ENCODE measurements at places on chromosomes 5 and 9.
A peak's percentile ranks its signal among the peaks of the same experiment; 100 is the strongest.

DNA sequence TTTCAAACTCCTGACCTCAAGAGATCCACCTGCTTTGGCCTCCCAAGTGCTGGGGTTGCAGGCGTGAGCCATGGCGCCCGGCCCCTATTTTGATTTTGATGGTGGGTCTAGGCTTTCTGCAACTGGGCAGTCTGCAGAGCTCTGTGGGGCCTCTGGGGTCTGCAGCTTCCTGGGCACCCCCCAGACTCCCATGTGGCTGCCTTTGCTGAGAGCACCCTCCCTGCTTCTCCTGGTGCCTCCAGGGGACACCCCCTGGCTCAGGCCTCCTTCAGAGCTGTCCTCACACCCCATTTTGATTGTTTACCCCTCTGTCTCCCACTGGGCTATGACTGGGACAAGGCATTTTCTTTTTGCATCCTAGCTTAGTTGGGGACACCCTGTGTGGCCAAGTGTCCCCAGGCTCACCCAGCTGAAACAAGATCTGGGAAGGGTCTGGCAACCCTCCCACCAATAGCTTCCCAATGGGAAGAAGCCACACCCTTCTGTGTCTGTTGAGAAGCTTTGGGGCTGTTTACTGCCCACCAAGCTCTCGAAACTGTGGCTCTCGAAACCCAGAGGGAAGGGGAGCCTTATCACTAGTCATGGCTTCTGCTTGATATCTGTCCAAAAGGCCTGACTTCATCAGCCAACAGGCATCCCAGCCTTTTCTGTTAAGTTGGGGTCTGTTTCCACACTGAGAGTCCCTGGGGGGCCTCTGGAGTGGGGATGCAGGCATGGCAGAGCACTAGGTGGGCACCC is 204.4 kb upstream of the IER5L start:
- DNase-seq = no peak

- DNase-seq = no peak
Measured at GRCh38 chr5:1522601-1523479, 920 bp downstream of the LPCAT1 start.

DNA sequence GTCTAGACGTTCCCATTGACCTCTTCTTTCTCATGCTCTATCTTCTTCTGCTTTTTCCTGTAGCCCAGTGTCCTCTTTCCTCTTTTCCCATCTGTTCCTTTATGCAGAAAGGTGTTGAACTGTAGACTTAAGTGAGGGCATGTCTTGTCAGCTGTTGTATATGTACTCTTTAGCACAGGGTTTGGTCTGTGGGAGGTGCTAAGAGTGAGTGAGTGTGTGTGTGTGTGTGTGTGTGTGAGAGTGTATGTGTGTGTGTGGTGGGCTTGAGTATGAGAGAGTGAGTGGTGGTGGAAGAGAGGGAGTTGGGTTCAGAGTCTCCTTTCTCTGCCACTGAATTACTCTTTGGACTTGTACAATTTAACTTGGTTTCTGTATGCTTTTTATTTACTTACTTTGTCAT is 10.3 kb upstream of the ROPN1L start:
- no peak for DNase-seq

GRCh38 chr5:67214036-67214435 is 17.4 kb upstream of the CD180 start:
- DNase-seq = no peak

DNA sequence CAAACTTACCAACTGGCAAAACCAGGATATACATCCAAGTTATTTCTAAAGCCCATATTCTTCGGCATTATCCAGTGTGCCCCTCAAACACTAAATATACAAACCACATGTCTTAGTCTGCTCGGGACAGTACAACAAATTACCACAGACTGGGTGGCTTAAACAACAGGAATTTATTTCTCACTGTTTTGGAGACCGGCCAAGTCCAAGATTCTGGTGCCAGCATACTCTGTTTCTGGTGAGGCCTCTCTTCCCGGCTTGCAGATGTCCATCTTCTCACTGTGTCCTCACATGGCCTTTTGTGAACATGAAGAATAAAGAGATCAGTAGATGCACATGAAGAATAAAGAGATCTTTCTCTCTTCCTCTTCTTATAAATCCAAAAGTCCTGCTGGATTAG is 12.9 kb upstream of the SLCO6A1 start:
- no peak for DNase-seq

DNA sequence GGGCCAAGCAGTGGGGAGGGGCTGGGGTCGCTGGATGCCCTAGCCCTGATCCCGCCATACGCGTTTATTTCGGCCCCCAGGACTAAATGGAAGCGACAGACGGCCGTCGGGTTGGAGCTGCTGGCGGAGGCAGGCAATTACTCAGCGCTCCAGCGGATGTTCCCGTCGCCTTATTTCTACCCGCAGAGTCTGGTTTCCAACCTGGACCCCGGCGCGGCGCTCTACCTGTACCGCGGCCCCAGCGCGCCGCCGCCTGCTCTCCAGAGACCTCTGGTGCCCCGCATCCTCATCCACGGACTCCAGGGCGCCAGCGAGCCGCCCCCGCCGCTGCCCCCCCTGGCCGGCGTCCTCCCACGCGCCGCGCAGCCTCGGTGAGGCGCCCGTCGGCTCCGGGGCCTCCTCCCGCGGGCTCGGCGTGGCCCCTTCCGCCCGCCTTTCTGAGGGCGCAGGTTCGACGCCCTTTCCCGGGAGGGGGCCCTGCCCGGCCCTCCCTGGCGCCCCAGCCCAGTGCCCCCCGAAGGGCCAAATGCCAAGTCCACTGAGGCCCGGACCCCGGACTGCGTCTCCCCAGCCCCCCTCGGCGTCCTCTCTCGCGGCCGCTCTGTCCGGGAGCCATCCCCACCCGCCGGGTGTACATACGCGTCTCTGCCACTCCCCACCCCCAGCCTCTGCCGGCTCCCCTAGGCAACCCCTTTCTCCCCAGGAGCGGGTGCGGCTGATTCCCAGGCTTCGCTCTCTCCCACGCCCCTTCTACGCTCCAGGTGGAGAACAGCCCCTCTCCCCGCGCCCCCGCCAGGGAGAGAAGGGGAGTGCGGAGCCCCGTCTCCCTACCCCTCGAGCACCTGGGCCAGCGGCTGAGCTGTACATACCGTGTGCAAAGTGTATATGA is 7.0 kb downstream of the BARHL1 start:
- peak; percentile 36 for DNase-seq

- DNase-seq = no peak
Measured at GRCh38 chr5:103010168-103010567, 109.8 kb downstream of the GIN1 start.

DNA sequence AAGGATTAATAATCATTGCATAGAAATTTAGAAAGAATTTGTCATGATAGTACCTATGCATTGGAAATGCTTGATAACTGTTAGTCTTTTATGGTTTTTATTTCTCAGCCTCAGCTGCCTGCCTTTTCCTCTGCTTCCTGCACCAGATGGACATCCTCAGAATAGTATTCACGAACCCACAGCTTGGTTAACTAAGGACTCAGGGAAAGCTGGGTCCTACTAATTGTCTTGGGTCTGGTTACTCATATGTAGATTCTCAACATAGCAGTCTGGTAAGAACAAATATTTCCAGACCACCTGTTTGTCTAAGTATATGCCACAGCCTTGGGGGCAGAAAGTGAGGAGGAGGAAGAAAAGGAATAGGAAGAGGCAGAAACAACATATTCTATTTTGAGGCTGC is 464.5 kb upstream of the SMARCA2 start:
- DNase-seq = no peak

- no peak for DNase-seq
Measured at GRCh38 chr5:111960476-111961215, 203.7 kb upstream of the NREP start.

GRCh38 chr9:105319202-105319813 is 74.9 kb downstream of the SLC44A1 start:
- DNase-seq = no peak

GRCh38 chr5:58760222-58760621 is 177.3 kb downstream of the RAB3C start:
- no peak for DNase-seq

DNA sequence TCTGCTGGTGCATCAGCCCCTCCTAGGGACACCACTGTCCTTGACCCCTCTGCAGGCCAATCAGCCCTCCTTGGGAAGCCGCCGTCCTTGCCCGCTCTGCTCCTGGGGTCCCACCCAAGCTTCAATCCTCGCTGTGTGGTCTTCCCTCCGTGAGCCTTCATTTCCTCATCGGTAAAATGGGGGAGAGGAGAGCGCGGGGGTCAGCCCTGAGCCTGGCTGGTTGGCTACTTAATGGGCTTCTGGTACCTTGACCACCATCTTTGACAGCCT is 12.7 kb upstream of the SLC2A6 start:
- DNase-seq = no peak

DNA sequence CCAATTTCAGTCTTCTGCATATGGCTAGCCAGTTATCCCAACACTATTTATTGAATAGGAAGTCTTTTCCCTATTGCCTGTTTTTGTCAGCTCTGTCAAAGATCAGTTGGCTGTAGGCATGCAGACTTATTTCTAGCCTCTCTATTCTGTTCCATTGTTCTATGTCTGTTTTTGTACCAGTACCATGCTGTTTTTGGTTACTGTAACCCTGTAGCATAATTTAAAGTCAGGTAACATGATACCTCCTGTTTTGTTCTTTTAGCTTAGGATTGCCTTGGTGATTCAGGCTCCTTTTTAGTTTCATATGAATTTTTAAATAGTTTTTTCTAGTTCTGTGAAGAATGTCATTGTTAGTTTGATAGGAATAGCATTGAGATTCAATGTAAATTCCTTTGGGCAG is 104.9 kb upstream of the SLCO6A1 start:
- no peak for DNase-seq

DNA sequence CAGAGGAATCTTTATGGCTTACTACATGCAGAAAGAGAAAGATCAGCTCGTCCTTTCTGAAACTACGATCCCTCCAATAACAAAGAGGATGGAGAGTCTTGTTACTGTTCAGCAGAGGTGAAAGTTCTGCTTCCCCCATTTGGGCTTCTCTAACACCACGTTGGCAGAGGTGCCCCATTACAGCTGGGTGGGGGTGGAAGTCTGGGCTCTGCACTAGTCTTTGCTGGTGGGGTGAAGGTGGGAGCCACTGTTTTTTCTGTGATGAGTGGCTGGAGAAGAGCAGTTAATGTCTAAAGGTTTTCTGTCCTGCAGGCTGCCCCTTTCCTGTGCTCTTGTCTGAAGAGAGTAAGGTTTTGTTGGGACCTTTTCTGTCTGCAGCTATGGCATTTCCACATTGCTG is 64.7 kb upstream of the OTULINL start:
- DNase-seq = no peak

- no peak for DNase-seq
Measured at GRCh38 chr9:73152953-73153352, 1.3 kb downstream of the ANXA1 start.

DNA sequence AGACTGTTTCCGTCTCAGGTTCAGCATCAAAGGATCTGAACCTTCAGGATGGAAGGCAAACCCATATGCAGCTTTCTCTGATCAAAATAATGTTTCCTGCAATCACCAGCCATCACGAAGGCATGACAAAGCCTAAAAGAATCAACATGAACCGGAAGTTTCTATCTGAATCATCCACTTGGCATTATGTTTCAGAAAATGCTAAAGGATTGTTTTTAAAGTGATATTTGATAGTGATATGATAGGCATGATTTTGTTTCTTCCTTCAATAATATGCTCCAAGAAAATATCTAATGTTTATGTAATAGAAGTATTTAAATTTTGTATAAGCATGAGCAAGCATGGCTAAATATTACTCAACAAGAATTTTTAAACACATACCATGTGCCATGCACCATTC is 219.6 kb downstream of the PLK2 start:
- DNase-seq = no peak

GRCh38 chr9:8012986-8013385 is 213.4 kb upstream of the DMAC1 start:
- no peak for DNase-seq

DNA sequence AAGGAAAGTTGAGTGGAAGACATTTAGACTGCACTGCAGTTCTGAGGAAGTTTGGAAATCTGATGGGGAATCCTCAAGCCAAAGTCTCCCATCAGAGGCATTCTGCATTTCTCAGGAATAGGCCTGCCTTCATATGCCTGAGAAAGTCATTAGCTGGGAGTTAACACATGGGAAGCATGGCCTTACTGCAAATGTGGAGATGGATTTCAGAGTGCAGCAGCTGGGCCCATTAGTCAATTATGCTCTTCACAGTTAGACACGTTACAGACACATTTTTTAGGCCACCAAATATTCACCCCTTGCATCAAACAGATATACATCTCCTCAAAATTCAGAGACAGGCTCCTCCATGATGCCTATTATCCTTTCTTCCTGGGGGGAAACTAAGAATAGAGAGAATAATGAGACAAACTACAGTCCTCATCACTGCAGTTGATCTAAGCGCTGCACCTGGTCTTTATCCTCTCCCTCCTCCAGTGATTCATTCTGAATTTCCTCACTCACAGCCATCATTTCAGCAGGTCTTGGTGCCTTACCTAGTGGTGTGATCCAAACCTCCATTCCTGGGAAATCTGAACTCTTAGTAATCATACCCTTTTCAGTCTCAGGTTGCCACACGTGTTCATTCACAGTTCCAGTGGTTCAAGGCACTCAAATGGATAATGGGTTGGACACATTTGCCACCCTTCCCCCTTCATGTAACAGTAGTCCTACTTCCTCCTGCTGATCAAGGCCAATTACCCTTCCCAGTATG is 47.9 kb upstream of the PPP2CA start:
- no peak for DNase-seq

DNA sequence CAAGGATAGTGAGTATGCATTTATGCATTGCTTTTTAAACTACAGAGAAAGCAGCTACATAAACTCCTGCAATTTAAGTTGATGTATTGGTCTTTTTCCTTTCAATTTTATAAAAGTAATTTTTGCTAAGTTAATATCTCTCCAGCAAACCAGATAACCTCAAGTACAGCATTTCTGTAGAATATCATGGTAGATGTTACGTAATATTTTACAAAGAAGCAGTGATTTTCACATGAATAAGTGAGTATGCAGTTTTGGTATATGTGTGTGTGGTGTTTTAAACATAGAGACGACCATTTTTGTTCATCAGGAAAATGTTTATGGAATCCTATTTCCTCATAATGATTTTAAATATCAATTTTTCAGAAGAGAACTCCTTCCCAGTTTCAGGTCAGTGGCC is 118.9 kb downstream of the INSYN2B start:
- no peak for DNase-seq

DNA sequence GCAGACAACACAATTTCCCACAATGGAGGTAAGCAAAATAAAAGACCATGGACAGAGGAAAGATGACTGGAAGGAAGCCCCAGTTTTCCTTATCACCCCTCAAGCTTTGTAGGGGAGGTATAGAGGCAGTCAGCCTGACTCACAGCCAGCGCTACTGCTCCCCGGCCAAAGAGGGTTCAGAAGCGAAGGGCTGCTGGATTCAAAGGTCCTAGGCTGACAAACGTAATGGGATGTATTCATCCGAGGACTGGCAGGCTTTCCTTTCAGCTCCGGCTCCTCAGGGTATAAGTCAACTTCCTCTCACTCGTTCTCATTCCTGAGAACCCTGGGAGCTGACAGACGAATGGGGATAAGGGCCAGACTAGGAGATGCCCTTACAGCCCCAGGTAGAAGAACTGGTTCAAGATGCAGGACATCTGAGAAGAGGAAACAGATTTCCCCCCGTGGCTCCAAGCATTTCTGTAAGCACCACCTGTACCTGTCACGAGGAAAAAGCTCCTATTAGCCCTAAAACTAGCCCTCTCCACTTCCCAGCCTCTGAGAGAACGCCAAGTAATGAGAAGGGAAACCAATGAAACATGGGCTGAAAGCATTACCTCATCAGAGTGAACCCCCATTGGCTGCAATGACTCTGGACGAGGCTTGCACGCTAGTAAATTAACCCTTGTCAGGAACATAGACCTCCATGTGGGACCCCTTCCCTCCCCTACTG is 22.1 kb upstream of the FAM13B start:
- DNase-seq = no peak

GRCh38 chr5:33725806-33726205 is 166.0 kb downstream of the ADAMTS12 start:
- DNase-seq = no peak

GRCh38 chr5:58687595-58687994 is 104.7 kb downstream of the RAB3C start:
- no peak for DNase-seq
